Activated T-helper 2 cell treated with anti-CD3 and anti-CD28 coated beads, Interferon-gamma antibody, Interleukin-2, Interleukin-4, amounts not matched to agents 10 μg/mL and 5 μg/mL and 100 μg/mL, durations not matched to agents 14 hours and 24 hours and 36 hours (primary cell): ENCODE measurements at places on chromosomes 4 and X.

DNA sequence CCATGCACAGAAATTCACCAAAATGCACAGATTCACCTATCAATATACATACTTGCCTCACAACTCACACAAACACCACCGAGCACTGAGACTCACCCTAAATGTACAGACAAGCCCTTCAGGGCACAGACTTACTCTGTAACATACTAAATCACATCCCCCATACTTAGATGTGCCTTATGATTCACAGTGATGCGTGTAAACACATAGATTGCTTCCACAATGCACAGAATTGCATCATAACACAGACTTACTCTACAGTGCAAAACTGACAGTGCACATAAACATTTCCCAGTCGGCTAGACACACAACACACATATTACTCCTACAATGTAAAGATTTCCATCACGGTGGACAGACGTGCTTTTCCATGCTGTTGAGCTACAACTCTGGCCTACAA lies 6.2 kb downstream of the LINC00632 start:
- DNase-seq, result no peak

DNA sequence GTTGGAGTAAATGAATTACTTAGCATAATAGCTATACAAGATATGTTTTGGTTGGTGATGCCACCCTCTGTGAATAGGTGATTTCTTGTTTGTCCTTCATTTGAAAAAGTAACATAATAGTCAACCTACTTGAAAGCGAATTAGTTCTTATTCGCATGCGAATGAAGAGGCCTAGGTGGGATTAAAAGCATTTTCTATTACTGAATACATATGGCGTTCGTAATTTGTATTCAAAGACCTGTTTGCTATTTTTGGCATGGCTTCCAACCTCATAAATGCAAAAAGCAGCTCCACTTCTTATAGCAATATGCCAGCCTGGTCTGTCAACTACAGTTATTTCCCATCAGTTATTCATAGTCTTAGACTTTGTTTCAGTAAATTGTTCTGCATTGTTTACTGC lies 261.3 kb downstream of the TENM3 start:
- DNase-seq, result no peak

GRCh38 chr4:94537921-94538628 lies 86.3 kb downstream of the PDLIM5 start:
- no peak for DNase-seq

DNA sequence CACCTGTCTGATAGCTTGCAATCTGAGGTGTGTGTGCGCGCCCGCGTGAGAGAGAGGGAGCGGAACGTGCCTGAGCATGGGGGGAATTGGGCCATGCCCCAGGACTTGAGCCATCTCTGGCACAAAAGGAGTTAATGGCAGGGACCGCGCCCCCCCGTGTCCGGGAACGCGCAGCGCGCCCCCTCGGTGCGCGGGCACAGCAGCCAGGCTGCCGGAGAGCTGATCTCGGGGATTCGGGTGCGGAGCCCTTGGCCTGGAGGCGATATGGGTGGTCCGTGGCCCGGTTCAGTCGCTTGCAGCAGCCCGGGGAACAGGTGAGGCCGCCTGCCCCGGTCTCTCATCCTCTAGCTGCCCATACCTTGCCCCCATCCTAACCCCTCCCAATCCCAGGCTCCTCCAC lies at the start of gene NLGN3:
Gene NLGN3, plus strand, starts transcription at position 191 of the 400 bp plus-strand sequence. CDS start 2,909 bp downstream, outside the sequence.
- no peak for DNase-seq

- DNase-seq, result no peak
Measured at GRCh38 chr4:151325111-151325948, at the start of gene SH3D19. Gene SH3D19 (minus strand): TSS chr4:151325605. CDS start chr4:151325352, 253 bp downstream.

- no peak for DNase-seq
Measured at GRCh38 chrX:79139446-79139845, 5.0 kb upstream of the GPR174 start.

- DNase-seq, result no peak
Measured at GRCh38 chrX:123184866-123185276, 793 bp downstream of the GRIA3 start.

GRCh38 chrX:151604931-151605330 lies 41.5 kb downstream of the PASD1 start:
- no peak for DNase-seq

DNA sequence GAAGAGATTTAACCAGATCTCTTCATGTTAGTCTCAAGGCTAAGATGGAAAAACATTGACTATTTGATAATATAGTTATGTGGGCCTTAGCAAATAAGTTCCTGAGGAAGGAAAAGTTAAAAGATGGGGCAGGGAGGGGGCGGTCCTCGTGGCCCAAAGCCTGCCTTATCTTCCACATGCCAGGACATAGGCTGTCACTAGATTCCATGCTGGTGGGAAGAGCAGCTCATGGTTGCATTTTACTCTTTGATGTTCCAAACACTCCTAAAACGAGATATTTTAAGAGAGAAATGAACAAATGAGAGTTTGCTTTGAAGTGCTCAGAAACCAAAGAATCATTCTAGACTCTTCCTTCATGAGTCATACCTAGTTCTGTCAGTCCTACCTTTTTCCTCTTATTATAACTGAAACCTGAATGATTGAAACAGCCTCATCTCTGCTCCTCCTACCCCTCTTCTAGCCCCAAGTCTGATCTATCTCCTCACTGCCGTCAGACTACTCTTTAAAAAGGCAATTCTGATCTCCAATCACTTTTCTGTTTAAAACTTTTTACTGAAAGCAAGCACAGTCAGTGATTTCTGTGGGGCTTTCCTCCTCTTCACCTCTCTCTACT lies 25.1 kb downstream of the RAB9B start:
- no peak for DNase-seq

GRCh38 chr4:73945140-73945539 lies 36.7 kb downstream of the PF4 start:
- DNase-seq, result no peak

DNA sequence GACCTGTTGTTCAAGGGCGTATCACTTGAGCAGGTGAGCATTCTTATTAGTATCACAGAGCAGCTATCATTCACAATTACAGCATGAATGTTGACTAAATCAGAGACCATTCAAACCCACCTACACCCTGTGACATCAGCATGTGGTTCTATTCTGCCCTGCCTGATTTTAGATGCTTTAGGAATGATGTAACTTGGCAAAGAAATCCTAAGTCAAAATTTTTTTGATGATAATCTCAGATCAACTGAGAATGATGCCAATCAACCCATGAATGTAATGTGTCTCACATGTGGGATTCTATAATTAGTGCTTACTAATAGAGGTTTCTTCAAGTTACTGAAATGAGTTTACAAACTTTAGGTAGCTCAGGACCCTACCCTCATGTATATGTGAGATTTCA lies 13.4 kb upstream of the CHIC2 start:
- DNase-seq, result no peak

- DNase-seq, result no peak
Measured at GRCh38 chr4:169064296-169064695, 54.2 kb upstream of the CBR4 start.

DNA sequence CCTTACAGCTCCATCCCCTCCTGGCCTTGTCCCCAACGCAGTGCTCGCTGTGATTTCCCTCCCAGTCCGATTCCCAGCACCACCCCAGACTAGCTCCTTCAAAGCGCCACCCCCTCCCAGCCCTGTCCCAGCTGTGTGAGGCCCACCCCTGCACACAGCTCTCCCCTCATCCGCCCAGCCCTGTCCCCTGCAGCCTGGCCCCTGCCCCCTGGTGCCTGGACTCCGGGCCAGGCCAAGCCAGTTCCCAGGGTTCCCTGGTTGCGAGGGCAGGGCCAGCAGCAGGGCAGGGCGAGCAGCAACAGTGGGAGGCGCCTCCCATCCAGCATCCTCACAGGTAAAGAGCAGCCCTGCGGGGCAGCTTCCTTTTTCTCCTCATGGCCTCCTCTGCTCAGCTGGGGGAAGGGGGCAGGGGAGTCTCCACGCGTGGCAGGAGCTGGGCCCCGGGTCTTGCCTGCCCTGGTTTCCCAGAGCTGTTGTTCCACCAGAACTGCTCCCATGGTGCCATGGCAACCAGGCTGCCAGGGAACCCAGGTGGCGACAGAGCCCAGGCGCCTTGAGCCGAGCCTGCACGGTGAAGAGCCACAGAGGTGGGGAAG lies 24.8 kb downstream of the IQSEC2 start:
- no peak for DNase-seq

GRCh38 chr4:5746829-5747737 lies 36.1 kb downstream of the EVC start:
- no peak for DNase-seq

- no peak for DNase-seq
Measured at GRCh38 chr4:87270144-87270543, 49.7 kb upstream of the KLHL8 start.

GRCh38 chr4:40788331-40788730 lies 38.6 kb downstream of the NSUN7 start:
- DNase-seq, result no peak

- no peak for DNase-seq
Measured at GRCh38 chr4:26402458-26402857, 81.6 kb downstream of the RBPJ start.

DNA sequence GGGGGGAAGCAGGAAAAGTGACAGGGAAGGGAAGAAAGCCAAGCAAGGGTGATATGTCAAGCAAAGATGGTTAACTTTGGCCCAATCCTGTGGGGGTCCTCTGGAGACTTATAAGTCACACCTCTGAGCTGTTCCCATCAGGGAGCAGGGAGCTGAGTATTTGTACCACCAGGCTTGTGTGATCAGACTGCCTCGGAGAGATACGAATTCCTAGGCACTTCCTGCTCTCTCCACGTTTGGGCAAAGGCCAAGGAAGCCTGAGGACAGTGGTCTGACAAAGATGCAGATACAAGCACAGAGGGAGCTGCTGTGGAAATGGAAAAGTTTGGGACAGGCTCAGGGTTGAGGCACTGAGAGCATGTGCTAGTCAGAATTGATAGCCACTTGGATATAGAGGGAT lies 10.4 kb upstream of the PPP3CA start:
- DNase-seq, result no peak

DNA sequence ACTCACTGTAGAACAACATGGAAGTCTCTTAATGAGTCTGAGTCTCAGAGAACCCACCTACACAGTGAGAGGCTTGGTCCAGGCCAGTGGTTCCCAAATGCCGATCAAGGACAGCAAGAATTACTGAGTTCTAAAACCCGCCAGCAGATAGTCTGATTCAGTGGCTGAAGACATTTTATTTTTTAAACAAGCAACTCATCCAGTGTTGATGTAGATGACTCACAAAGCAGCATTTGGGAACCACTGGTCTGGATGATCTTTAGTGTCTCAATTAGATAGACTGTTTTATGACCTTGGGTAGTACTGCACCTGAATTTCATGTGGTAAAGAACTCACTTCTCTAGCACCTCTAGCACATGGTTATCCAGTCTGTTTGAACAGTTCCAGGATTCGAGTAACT lies 193.6 kb downstream of the FBXW7 start:
- no peak for DNase-seq

- no peak for DNase-seq
Measured at GRCh38 chr4:116539744-116540143, 545.6 kb downstream of the TRAM1L1 start.

GRCh38 chr4:138037696-138038095 lies 204.5 kb downstream of the SLC7A11 start:
- no peak for DNase-seq

DNA sequence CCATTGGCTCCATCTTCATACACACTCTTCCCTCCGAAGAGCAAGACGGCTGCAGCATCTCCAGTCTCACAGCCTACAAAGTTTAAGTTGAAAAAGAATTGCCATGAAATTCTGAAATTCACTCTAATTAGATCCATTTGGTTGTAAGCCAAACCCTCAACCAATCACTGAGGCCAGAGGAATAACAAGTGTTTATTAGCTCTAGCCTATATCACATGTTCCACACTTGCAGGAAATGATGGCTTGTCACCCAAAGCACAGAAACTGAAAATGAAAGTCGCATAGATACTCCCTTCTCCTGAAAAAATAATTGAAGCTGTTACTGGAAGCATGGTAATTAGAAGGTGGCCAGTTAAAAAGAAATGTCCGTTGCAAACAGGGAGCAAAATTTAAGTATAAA lies 1071.8 kb downstream of the CCSER1 start:
- DNase-seq, result no peak

DNA sequence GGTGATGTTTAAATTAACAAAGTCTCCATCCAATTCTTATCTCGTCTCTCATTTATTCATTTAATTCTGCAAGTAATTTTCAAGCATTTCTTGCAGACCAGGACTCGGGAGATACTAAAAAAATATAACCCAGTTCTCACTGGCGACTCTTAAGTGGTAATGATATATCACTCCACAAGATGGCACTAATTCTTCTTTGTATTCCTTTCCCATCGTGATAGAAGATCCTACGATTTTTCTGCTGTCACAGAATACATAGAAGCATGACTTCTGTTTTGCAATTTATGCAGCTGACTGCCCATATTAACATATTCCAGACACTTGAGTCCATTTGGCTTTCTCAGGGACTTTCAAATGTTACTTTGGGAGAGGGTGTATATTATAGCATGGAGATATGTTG lies 64.0 kb upstream of the FGF13 start:
- no peak for DNase-seq

DNA sequence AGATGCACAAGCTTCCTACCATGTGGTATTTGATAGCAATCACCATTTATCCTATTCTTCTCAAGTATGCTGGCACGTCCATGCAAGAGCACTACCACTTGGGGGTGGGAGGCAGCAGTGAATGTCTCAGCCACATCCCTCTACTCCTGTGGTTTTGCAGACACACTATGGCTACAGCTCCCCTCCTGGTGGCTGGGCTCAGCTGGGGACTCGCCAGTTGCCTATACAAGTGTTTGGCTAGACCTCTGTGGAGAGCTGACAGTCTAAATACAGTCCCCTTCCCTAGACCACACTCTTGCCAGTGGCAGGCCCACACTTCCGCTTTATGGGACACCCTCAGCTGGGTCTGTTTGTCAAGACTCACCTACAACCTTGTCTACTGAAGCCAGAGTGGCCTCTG lies 53.2 kb downstream of the ADGRA3 start:
- no peak for DNase-seq

- DNase-seq, result no peak
Measured at GRCh38 chr4:8419222-8420041, 21.1 kb downstream of the ACOX3 start.

DNA sequence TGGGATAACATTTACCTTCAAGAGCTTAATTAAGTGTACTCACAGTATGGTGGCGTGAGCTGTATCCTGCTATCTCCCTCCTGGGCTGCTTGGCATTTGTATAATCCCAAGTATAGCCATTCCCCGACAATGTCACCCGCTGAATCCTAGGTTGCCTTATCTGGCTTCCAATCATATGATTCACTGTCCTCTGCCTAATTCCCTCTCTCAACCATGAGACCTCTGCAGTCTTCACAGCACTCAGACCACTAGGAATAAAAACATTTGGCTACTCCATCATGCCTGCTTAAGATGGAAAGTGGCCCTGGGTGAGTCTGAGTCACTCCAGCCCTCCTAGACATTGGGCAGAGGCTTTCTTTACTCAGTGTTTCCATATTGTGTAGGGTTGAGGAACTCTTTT lies 28.9 kb upstream of the WDFY3 start:
- DNase-seq, result no peak

GRCh38 chrX:3326681-3327080 lies 19.8 kb downstream of the MXRA5 start:
- no peak for DNase-seq

DNA sequence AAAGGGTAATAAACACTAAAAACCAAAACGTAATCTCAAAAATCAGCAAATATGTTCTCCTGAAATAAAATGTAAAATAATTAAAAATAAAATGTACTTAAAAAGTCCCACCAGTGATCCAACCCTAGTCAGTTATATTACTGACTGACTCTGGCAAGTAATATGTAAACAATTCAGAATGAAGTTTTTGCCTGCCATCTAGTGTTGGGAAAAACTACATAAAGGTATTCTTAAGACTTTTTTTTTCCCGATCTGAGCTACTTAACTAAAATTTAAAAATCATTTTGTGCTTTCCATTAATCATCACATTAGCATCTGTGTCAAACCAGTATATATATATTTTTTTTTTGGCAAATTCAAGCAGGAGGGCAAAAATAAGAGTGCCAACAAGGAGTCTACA lies 24.0 kb downstream of the RCHY1 start:
- no peak for DNase-seq
